Activated T-helper 1 cell treated with Interleukin-2 at 50 U/mL for 16 hours (primary cell): ENCODE measurements at places on chromosomes 12 and 14.

- no peak for DNase-seq
Observed at GRCh38 chr12:65756956-65757511, 67.2 kb upstream of the HMGA2 start.

DNA sequence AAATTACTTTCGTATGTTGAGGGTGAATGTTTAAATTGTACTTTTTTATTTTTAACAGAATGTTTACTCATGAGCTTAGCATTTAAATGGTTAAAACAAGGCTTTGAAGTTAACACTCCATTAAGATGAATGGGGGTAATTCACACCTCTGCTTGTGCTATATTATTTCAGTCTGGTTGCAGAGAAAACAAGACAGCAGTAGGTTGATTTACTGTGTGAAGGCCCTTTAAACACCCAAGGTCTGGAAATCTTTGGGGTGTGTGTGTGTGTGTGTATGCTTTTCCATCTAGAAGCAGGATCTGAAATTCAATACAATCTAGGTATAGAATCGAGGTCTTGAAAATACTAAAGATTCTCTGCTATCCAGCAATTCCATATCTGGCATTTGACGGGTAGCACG, 83.8 kb downstream of the SLC38A6 start:
- DNase-seq = no peak

DNA sequence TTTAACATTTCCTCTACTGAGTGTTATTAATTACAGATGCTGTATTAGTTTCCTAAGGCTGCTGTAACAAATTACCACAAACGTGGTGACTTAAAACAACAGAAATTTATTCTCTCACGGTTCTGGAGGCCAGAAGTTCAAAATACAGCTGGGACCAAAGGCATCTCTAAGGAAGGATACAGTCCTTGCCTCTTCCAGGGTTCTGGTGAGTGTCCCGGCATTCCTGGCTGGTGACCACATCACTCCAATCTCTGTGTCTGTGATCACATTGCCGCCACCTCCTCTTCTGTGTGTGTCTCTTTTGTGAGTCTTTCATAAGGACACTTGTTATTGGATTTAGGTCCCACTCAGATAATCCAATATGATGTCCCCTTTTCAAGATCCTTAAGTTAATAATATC, 85.1 kb upstream of the CCDC198 start:
- no peak for DNase-seq

GRCh38 chr14:100298551-100299237, 7.5 kb downstream of the SLC25A29 start:
- DNase-seq = no peak

DNA sequence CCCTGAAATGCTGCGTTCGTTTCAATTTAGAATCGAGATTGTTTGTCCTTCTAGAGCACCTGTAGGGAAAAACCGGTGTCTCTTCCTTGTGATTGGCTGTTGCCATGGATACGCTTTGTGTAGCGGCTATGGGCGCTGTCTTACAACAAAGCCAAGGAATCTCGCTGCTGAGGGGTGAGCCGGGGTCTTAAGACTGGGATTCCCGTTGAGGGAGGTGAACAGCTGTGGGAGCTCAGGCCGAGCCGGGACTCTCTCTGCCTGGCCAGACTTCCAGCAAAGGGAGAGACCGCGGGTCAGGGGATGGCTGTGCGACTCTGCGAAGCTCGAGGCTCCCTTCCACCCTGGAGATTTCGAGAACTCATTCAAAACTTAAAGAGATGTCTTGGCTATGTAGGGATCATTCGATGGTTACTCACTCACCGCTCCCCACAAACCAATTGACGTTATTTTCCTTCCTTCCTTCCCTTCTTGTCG, at the start of the genes LRRIQ1 and TSPAN19:
TSS of gene LRRIQ1 (plus strand) at position 118 of the 474 bp plus-strand sequence. CDS start 1,826 bp downstream, outside the sequence.
TSS of gene TSPAN19 (minus strand) at position 44 of the 474 bp plus-strand sequence. CDS start 6,331 bp downstream, outside the sequence.
- DNase-seq = peak; percentile 0

GRCh38 chr12:51871126-51871525, 16.8 kb upstream of the ANKRD33 start:
- no peak for DNase-seq

DNA sequence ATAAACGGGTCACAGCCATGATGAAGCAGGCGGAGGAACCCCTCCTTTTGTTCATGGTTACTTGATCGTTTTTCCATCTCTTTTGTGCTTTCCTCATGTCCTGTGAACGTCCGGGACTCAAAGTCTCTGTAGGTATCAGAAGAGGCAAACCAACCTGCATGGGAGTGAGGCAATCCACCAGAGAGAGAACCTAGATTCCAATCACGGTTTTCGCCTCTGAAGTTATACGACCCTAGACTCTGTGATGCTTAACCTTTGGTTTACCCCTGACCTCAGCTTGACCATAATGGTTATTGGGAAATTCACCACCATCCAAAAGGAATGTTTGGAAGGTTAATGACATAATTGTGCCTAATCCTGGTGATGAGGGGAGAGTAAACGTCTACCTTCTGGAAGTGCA, 186.8 kb upstream of the PRICKLE1 start:
- no peak for DNase-seq

DNA sequence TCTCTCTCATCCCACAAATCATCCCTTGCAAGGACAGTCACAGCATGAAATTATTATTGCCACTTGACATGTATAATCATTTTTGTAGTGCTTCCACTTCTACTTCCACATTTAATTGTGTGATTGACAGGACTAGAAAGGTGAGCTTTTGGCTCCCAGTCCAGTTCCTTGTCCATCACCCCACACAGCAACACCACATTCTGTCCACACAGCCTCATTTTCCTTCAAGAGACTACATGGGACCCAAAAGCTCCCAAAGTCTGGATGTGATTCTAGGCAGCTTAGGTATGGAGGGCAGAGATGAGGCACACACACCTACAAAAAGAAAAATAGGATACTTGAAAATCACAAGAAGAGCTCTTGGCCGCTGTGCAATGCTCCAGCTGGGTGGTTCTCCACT, 366.3 kb downstream of the DPF3 start:
- no peak for DNase-seq

DNA sequence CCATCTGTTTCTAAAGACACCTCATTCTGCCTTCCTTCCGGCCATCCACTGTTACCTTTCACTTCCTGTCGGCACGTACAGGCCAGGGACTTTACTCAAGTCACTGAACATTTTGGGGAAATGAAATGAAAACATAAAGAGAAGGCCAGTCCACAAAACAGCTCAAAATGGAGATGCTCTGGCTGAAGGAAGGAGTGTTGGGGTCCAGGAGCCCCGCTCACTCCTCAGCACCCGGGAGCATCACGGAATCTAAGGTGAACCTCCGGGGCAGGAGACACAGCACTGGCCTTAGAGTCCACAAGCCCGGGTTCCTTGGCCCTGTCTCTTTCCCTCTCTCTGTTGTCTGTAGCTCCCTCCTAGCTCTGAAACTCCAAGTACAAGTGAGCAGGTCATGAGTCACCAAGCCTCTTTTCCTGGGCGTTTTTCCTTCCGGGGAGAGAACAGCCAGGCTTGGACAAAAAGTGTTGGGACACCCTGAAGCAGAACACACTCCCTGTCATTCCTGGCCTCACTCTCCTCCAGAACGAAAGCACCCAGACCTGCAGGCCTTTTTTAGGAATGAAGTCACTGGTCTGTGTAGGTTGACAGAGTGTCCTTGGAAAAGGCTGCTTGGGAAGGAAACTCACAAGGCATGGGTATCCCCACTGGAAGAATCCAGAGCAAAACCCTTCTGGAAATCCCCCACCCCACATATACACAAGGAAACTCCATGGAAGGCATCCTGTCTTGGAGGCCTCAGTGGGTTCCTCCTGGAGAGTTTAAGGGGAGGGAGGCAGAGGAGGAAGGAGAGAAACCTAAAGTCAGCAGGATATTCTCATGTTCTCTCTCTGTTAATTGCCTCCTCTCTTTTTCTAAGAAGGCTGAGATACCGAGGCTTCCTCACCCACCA, 245.3 kb downstream of the ZFP36L1 start:
- no peak for DNase-seq

GRCh38 chr14:54767139-54767431, 135.5 kb downstream of the GCH1 start:
- DNase-seq = no peak

GRCh38 chr14:53778263-53778662, 178.4 kb downstream of the BMP4 start:
- DNase-seq = no peak

DNA sequence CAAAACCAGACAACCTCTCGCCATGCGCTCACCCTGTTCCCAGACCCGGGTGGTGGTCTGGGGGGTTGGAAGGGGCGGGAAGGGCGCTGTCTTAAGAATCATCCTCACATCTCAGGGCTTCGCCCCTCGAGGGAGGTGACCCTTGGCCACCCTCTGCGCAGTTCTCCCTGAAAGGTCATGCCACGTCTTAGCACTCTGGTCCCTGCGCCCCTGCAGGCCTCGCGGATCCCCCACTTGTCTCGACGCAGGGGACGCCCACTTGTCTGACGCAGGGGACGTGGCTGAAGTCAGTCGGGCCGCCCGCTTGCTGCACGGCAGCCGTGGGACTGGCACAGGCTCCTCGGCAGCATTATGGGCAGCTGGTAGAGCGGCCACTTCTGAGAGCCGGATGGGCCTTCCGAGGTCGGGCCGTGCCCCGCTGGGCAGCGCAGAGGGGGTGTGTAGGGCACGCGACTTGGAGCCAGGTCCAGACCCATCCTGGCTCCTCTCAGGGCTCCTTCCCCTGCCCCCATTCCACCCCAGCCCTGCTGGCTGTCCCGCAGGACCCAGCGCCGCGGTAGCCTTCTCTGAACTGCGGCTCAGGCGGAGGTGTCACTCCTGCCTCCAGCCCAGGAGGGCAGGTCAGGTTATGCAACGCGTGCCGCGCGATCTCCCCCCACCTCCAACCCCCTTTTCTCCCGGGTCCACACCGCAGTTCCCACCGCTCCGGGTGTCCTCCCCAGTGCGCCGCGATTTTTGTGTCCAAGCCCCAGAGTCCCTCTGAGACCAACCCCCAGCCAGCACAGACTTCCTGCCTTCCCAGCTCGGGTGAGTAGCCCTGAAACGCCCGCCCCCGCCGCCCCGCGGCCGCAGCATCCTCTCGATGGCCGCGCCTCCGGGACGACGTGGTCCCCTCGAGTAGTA, 40.9 kb upstream of the CAPRIN2 start:
- no peak for DNase-seq

GRCh38 chr12:102669056-102669455, 188.7 kb upstream of the IGF1 start:
- no peak for DNase-seq

- no peak for DNase-seq
Observed at GRCh38 chr14:100567009-100567876, 20.0 kb downstream of the BEGAIN start.

GRCh38 chr14:91568626-91569025, 58.5 kb upstream of the PPP4R3A start:
- DNase-seq = no peak

DNA sequence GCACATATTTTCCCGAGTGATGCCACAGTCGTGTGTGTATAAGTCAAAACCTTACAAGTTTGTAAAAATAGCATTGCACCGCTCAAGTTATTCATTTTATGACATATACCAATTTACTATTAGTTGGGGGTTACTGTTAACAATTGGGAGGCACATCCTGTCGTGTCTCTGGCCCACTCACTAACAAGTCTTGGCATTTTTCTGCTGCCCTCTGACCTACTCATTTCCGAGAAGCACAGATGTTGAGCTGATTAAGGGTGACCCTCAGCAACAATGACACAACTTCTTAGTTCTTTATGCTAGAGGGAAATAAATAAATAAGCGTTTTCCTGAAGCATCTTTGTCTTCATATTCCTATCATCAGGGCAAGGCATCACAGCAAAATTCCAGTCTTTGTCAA, 6.8 kb upstream of the ATG14 start:
- no peak for DNase-seq

DNA sequence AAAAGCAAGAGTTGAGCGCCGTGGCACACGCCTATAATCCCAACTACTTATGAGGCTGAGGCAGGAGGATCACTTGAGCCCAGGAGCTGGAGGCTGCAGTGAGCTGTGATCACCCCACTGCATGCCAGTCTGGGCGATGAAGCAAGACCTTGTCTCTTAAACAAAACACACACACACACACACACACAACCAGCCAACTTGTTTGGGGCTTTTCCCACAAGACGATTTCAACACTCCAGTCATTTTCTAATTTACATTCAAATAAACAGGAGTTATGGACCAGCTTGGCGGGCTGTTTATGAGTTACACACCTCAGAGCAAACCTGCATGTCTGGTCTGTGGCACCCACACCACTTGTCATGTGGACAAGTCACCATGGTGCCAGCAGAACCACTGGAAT, 6.7 kb downstream of the GLTP start:
- no peak for DNase-seq
